ENCODE measurements at places on chromosomes 1 and 21. TPM values are rescaled to one million over a fixed set of nuclear protein-coding genes. Genes with fewer than 3 reads are reported as not detected.
A peak's percentile ranks its signal among the peaks of the same experiment; 100 is the strongest.

DNA sequence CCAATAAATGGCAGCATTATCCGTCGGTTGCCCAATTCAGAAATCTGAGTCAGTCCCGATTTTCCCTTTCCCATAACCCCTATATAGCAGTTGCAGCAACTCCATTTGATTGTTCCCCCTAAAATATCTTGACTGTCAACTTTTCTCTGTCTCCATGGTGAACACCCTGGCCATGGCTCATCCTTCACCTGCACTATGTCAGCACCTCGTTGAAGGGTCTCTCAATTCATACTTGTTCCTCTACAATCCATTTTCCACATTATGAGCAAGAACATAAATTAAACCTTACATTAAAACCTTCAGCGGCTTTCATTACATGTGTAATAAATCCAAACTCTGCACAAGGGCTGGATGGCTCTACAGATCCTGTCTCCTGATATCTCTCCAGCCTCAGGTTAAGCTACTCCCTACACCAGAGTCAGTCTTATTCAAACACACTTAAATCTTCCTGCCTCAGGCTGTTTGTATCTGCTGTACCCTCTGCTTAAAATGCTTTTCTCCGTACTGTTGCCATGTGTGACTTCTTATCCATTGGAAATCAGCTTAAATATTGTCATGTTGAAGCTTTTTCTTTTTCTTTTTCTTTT, 87.3 kb downstream of the BACH1 start:
- DNase-seq, result no peak
- no peaks in the 10 kb centered on the region for H3K4me1 ChIP-seq
- H3K27me3 ChIP-seq, result no peaks in the 10 kb centered on the region
- no peaks in the 10 kb centered on the region for H3K36me3 ChIP-seq
- H3K4me3 ChIP-seq, result no peak overlapping the region
- no peak overlapping the region for H3K27ac ChIP-seq

DNA sequence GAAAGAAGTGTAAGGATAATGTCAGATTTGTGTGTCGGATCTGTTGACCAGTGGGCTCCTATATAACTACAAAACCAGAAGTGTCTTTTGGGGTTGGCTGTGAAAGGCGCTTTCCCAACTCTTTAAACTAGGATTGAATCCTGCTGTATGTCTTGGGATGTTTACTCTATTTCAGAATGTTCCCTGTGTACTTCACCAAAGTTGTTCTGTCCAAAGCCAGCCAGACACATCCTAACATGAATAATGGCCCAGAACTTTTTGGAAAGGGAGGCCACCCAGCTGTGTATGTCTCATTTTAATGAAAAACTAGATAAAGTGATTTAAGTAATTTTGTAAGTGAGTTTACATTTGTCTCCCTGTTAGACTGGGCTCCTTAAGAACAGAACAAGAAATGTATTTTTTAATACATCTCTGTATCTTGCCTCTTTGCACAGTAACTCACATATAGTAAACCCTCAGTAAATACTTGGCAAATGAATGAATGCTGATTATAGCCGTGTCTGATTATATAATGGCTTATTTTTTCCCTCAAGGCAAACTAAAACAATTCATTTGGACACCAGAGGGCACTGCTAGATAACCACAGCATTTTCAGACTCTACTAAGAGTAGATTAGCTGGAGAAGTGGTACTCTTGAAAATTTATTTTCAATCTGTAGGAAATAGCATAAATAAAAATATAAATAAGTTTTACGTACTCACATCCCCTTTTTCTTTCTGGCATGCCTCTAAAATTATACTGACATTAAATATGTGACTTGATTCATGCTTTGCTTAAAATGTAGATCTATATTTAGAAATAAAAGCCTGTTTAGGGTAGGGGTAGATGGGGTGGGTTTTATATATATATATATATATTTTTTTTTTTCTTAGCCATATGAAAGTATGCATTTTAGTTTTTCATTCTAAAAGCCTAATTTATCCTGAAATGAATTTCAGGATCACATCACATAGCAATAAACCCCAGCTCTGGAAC, 23.8 kb downstream of the TSEN15 start:
- no peaks in the 10 kb centered on the region for H3K27me3 ChIP-seq
- H3K4me1 ChIP-seq, result peaks cover 5% of the 10 kb centered on the region
- DNase-seq, result no peak

GRCh38 chr1:34851431-34852105, 8.0 kb downstream of the SMIM12 start:
- peak; percentile 37 for DNase-seq
- H3K4me1 ChIP-seq, result peaks cover 24% of the 10 kb centered on the region
- peaks cover 14% of the 10 kb centered on the region for H3K36me3 ChIP-seq
- no peak overlapping the region for H3K27ac ChIP-seq

DHRS3 gene
- 126 TPM for total RNA-seq

DNA sequence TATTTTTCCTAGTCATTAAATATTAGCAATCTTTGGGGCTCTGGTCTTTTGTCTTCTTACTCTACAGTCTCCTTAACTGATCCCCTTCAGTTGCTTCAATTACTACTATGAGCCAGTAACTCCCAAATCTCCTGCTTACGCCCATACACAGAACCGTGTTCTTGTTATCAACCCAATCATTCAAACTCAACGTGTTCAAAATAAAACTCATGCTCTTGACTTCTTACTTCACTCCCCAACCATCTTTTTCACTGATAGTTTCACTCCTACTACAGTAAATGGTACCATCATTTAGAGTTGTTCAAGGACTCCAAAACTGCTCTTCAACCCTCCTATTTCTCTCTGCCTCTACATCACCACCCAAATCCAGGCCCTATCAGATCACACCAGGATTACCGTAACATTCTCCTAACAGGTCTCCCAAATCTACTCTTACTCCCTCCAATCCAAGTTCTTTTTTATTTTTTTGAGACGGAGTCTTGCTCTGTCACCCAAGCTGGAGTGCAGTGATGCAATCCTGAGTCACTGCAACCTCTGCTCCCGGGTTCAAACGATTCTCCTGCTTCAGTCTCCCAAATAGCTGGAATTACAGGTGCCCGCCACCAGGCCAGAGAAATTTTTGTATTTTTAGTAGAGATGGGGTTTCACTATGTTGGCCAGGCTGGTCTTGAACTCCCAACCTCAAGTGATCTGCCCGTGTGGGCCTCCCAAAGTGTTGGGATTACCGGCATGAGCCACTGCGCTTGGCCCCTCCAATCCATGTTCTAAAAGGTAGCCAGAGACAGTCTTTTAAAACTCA, 3.0 kb downstream of the YARS1 start:
- no peak overlapping the region for H3K27ac ChIP-seq
- H3K27me3 ChIP-seq, result no peaks in the 10 kb centered on the region
- H3K4me3 ChIP-seq, result no peak overlapping the region
- peaks cover 24% of the 10 kb centered on the region for H3K36me3 ChIP-seq

RWDD3 gene
- 10.7 TPM for total RNA-seq

INKA2 gene
- 7.3 TPM for total RNA-seq

DNA sequence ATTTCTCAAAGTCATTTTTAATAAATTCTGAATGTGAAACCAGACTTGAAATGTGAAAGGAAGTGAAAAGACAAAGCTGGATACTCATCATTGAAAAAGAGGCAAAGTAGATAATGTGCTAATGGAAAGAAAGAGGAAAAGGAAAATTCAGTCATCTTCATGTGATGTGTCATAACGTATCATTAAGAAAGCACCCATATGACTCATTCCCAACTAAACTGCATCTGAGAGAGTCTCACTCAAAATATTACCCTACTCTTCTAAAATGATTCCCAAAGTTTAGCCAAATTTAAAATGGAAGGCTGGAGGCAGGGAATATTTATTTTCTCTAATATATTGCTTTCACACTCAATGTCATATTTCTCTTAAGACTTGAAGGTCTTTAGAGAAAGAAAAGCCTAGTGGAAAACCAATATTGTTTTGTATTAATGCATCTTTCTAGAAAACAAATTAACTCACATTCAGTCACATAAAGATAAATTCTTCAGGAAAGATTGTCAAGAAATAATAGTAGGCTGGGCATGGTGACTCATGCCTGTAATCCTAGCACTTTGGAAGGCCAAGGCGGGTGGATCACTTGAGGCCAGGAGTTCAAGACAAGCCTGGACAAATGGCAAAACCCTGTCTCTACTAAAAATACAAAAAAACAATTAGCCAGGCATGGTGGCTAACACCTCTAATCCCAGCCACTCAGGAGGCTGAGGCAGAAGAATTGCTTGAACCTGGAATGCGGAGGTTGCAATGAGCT, 129.9 kb downstream of the SLC30A10 start:
- no peak overlapping the region for H3K4me3 ChIP-seq
- H3K27ac ChIP-seq, result no peak overlapping the region
- H3K27me3 ChIP-seq, result no peaks in the 10 kb centered on the region
- DNase-seq, result no peak
- no peaks in the 10 kb centered on the region for H3K36me3 ChIP-seq

DNA sequence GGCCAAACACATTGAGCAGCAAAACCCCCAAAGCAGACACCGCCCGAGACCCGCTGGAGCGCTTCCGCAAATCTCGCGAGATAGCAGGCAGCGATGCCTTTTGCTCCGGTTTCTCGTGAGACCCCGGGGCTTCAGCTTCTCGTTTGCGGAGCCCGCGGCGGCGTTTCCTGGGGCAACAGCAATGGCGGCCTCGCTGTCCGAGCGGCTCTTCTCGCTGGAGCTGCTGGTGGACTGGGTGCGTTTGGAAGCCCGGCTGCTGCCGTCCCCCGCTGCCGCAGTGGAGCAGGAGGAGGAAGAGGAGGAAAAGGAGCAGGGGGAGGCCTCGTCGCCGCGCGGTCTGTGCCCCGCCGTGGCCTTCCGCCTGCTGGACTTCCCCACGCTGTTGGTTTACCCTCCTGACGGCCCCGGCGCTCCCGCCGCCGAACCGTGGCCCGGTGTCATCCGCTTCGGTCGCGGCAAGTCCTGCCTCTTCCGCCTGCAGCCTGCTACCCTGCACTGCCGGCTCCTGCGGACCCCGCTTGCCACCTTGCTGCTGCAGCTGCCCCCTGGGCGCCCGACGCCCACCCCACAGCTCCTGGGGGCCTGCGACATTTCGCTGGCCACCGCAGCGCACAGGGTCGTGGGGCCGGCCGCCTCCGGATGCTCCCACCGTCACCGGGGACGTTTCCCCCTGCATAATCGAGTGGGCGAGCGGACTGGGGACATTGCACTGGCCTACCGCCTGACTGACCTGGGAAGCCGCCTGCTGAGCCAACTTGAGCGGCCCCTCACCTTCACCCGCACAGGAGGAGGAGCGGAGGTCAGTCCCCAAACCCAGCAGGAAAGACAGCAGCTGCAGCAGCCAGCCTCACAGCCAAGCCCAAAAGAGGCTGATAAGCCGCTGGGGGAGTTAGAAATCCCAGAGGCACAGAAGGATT, at the start of gene MAP10:
TSS of gene MAP10 (plus strand) at position 148 of the 917 bp plus-strand sequence. CDS start at position 182, 34 bp downstream.
- peaks cover 8% of the 10 kb centered on the region for H3K4me1 ChIP-seq
- DNase-seq, result peak; percentile 93
- H3K36me3 ChIP-seq, result no peaks in the 10 kb centered on the region
- peak within 1 kb of the TSS; percentile 48 for H3K4me3 ChIP-seq

DNA sequence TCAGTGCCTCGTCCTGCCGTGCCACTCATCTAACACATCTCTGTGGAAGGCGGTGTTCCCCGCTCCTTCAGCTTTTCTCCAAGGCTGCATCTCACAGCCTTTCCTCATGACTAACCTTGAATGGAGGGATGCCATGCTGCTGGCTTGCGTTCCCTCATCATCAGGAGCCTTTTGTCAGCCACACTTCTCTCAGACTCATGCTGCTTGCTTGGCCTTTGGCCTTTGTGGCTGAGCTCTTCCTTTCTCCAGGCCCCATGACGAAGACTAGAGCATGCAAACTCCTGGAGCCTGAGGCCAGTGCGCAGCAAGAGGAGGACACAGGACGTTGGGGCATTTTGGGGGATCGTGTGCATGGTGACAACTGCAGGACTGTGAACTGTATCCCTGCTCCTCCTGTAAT, 70.8 kb downstream of the SYT2 start:
- no peak overlapping the region for H3K4me3 ChIP-seq
- H3K36me3 ChIP-seq, result no peaks in the 10 kb centered on the region
- no peak overlapping the region for H3K27ac ChIP-seq
- H3K4me1 ChIP-seq, result peaks cover 22% of the 10 kb centered on the region
- peaks cover 25% of the 10 kb centered on the region for H3K27me3 ChIP-seq

- peak; percentile 79 for DNase-seq
- H3K4me1 ChIP-seq, result peaks cover 11% of the 10 kb centered on the region
- H3K36me3 ChIP-seq, result no peaks in the 10 kb centered on the region
- H3K4me3 ChIP-seq, result peak overlapping the region; percentile 24
- no peak overlapping the region for H3K27ac ChIP-seq
- H3K27me3 ChIP-seq, result peaks cover 10% of the 10 kb centered on the region
Observed at GRCh38 chr1:26044971-26045721, 772 bp downstream of the SLC30A2 start.

GRCh38 chr1:47023268-47024140, at the start of gene CYP4X1:
Gene CYP4X1, plus strand, starts transcription at chr1:47023669. Its CDS starts 149 bp downstream, at chr1:47023818.
- H3K4me3 ChIP-seq, result no peak within 1 kb of the TSS
- no peaks in the 10 kb centered on the region for H3K27me3 ChIP-seq
- no peaks in the 10 kb centered on the region for H3K36me3 ChIP-seq
- peaks cover 13% of the 10 kb centered on the region for H3K4me1 ChIP-seq

SLFNL1 gene
- 2.2 TPM for total RNA-seq

DNA sequence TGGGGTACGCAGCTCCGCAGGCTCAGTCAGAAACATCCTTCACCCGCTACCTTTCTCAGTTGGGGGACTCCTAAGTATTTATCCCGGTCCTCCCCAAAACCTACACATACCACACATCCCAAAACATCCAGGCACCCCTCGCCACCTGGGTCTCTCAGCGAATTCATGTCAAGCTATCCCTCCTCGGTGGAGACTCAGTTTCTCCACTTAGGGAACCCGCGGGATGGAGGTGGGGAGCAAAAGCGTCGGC, 1.3 kb upstream of the ZBTB7B start:
- H3K27ac ChIP-seq, result peak overlapping the region; percentile 96
- no peak for DNase-seq
- H3K36me3 ChIP-seq, result no peaks in the 10 kb centered on the region
- no peaks in the 10 kb centered on the region for H3K27me3 ChIP-seq
- peak overlapping the region; percentile 94 for H3K4me3 ChIP-seq

All from upper lobe of left lung (tissue), 6 donors.